ENCODE measurements at places on chromosomes 16 and 17. TPM values are rescaled to one million over a fixed set of nuclear protein-coding genes. Genes with fewer than 3 reads are reported as not detected.

BEAN1 gene
- 4.2 TPM for total RNA-seq

SOCS1 gene
- total RNA-seq = 16.8 TPM

SDR42E1 gene
- total RNA-seq = 6.9 TPM

SLC38A8 gene
- total RNA-seq = 0.39 TPM

RNF222 gene
- 0.06 TPM for total RNA-seq

SLC5A11 gene
- total RNA-seq = 1.3 TPM

TMEM114 gene
- not detected for total RNA-seq

PIK3R6 gene
- 1.3 TPM for total RNA-seq

ADAP2 gene
- total RNA-seq = 6.4 TPM

DNA sequence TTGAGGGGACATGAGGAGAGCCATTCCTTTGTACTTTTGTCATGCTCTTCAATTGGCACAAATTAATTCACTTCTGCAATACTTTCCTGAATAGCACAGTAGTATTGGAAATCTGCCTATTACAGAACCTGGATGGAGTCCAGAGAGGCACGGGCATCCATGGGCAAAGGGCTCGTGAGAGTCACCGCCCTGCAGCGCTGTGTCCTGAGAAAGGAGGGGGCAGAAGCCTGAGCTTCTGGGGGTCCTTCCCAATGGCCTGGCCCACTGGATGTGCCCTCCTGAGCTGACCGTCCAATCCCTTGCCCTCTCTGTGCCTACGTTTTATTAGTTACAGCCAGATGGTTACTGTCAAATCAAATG is 3.5 kb downstream of the G6PC1 start:
- DNase-seq = no peak

DNA sequence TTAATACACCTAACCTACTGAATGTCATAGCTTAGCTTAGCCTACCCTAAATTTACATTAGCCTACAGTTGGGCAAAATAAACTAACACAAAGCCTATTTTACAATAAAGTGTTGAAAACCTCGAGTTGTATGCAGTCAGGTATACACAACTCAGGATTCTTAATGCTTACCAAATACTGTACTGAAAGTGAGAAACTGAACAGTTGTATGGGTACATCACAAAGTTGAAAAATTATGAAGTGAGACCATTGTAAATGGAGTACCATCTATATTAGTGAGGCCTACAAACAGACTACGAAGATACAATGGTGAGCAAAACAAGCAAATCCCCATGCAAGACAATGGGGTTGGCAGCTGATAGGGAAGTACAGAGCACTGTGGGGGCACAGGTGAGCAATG is 79.7 kb downstream of the VAT1L start:
- DNase-seq = no peak

GRCh38 chr16:4833584-4833983 is 13.5 kb downstream of the GLYR1 start:
- DNase-seq = no peak

DNA sequence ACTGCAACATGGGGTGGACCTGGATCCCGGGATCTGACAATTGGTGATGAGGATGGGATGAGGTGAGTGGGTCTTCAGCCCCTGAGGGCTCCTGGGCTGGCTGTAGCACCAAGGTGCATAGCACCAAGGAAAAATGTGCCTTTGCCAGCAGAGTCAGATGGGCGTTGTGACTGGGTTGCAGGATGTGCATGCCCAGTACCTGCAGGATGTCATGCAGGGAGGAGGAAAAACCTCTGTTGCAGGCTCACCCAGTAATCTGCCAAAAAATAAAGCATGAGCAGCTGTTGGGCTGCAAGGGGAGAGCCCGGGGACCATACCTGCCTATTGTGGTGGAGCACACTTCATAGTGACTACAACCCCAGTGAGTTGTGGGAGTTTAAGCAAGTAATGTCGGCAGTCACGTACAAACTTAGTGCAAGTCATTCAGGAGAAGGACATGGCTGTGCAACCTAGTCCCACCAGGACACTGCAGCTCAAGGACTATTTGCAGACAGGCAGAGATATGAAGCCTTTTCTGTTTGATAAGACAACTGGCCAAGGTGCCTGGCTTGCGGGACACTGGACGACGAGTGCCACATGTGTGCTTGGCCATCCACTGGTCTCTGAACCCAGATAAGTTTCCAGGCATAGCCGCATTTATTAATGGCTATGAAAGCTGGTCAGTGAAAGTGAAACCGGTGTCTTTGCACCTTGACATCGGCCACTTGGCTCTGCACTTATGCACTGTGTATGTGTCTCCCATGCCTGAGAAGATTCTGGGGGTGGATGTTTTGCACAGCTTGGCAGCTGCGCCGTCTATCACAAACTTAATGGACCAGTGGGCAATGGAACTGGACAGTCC is 499.8 kb downstream of the KCNJ2 start:
- DNase-seq = no peak

DNA sequence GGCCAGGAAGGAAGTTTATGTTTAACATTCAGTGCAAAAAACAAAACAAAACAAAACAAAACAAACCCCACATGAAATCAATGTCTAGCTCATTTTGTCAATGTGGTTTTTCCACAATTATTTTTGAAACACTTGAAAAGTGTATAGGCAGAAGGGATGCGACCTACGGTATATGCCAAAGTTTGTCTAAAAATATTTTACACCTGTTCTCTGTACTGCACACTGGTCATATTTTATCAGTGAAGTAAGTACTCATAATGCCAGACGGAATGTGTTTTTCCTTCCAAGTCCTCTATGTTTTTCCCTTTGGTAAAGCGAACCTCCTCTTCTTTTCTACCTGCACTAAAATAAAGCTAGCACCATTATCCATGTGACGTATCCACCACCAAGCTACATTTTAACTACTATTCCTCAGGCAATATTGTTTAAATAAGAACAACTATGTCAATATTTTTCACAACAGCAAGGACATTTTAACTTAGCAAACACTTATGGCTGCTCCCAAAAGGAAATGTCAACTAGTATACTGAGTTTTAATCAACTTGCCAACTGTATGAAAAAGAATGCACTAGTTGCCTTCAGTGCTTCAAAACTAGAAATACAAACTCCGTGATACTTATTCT is 10.3 kb downstream of the TOB1 start:
- DNase-seq = no peak

- DNase-seq = no peak
Observed at GRCh38 chr16:64391063-64391600, 730.7 kb downstream of the CDH11 start.

GRCh38 chr16:46713634-46714033 is 24.2 kb downstream of the ORC6 start:
- DNase-seq = no peak

- DNase-seq = no peak
Observed at GRCh38 chr16:87845807-87846619, 23.3 kb downstream of the SLC7A5 start.

GRCh38 chr17:17446666-17447155 is 30.1 kb upstream of the MED9 start:
- DNase-seq = no peak
